ENCODE measurements at places on chromosomes 7 and 10.

- no peak for DNase-seq
Observed at GRCh38 chr7:111082351-111082750, 8.6 kb upstream of the LRRN3 start.

GRCh38 chr7:7980134-7980533, 11.5 kb downstream of the GLCCI1 start:
- DNase-seq, result no peak

- DNase-seq, result no peak
Observed at GRCh38 chr7:7706101-7706511, 12.3 kb downstream of the RPA3 start.

DNA sequence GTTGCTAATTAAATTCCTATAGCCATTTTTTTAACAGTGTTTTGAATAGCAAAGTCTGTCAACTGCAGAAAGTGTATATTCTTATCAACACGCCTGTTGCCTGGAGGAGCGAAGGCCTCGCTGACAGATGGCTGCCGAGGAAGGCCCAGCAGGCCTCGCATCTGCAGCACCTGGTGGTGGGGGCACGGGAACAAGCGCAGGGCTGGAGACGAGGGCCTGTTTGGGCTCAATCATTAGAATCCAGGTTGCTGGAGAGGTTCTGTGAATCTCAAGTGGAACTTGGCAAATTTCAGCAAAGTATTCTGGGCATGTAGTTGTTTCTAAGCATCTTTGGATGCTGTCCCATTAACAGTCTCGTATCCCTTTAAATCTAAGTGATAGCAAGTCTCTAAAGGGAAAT, 66.1 kb upstream of the FAM204A start:
- no peak for DNase-seq

- no peak for DNase-seq
Observed at GRCh38 chr10:99782447-99783286, at the start of gene ABCC2. Gene ABCC2, plus strand, starts transcription at chr10:99782640. Its CDS starts 205 bp downstream, at chr10:99782845.

DNA sequence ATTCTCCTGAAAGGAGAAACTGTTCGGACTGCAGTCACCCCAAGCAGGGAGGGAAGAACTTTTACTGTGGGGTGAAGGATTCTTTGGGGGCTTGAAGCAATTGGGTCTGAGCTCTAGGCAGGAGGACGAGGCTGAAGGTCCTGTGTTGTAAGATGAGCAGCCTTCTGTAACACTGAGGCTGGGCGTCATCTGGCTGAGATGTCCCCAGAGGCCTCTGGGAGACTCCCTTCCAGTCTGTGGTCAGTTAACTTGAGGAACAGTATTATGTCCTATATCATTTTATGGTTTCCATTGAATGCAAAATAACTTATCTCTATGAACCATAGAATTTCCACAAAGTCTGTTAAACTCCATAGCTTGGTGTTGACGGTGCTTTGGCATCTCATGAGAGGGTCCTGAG, 26.3 kb downstream of the FIGNL1 start:
- no peak for DNase-seq

- DNase-seq, result no peak
Observed at GRCh38 chr10:71378336-71379117, 18.2 kb upstream of the CDH23 start.

GRCh38 chr7:24981171-24981951, 1.4 kb upstream of the OSBPL3 start:
- peak; percentile 37 for DNase-seq

GRCh38 chr7:158276414-158277218, 311.0 kb downstream of the PTPRN2 start:
- no peak for DNase-seq

DNA sequence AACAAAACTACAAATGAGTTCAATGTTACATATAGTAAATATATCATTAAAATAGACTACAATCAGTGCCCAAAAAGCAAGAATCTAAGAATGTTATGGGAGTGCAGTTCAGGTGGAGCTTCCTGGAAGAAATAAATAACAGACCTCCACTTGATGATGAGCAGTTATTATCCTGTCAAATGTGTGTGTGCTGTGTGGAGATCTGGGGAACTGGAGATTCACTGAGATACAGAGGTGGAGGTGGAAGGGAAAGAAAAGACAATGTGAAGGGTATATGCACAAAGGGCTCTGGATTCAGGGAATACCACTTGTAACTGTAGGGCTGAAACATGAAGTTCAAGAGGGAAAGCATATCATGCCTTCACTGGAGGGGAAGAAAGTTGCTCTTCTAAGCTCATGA, 331.1 kb downstream of the SEMA3D start:
- DNase-seq, result no peak

DNA sequence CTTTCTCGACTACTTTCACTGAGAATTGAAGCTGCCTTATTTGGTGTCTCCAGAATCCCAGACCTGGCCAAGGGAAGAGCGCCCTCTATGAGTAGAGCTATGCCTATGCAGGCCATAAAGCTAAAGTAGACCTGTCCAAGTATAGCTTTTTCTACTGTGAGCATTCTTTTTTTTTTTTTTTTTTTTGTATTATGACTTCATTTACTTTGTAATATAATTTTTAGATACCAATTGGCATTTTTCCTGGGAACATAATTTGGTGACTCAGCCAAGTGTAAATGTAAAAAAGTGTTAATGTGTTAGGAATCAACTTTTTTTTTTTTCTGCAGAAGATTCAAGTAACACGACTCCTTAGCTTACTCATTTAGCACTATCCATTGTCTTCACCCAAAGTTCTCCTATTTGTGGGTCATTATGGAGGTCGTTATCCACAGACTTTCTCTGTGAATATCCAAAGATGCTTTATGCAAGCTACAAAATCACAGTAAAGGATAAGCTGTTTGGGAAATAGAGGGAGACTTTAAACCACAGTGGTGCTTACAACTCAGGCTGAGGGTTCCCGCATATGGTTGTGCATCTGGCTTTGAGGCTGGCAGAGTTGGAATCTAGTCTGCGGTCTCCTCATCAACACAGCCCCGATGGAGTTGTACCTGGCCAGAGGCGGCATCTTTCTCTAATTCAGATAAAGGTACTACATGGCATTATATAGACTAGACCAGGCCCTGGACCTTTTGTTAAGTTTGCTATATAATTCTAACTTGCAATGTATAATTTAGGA, 1040.2 kb upstream of the SORCS1 start:
- no peak for DNase-seq

- no peak for DNase-seq
Observed at GRCh38 chr10:106044503-106044902, 1120.0 kb downstream of the SORCS1 start.

- no peak for DNase-seq
Observed at GRCh38 chr7:31939076-31939475, 131.1 kb downstream of the PDE1C start.

DNA sequence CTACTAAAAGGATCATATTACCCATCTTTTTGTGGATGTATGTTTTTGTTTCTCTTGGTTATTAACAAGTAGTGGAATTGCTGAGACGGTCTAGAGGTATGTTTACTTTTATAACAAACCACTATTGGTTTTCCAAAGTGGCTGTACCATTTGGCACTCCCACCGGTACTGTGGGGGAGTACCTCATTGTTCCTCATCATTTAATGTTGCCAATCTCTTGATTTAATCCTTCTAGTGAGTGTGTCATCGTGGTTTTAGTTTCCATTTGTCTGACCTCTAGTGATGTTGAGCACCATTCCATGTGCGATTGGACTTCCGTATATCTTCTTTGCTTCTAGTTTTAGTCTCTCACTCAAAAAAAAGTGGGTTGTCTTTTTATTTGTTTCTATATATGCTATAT, 50.4 kb downstream of the RBM33 start:
- DNase-seq, result no peak

GRCh38 chr7:35736725-35737124, 41.8 kb upstream of the HERPUD2 start:
- DNase-seq, result no peak

GRCh38 chr7:98232799-98233198, 19.2 kb downstream of the TECPR1 start:
- no peak for DNase-seq

- no peak for DNase-seq
Observed at GRCh38 chr7:151755131-151755801, 121.6 kb downstream of the PRKAG2 start.

GRCh38 chr7:100506356-100506923, 22.7 kb downstream of the NYAP1 start:
- no peak for DNase-seq

DNA sequence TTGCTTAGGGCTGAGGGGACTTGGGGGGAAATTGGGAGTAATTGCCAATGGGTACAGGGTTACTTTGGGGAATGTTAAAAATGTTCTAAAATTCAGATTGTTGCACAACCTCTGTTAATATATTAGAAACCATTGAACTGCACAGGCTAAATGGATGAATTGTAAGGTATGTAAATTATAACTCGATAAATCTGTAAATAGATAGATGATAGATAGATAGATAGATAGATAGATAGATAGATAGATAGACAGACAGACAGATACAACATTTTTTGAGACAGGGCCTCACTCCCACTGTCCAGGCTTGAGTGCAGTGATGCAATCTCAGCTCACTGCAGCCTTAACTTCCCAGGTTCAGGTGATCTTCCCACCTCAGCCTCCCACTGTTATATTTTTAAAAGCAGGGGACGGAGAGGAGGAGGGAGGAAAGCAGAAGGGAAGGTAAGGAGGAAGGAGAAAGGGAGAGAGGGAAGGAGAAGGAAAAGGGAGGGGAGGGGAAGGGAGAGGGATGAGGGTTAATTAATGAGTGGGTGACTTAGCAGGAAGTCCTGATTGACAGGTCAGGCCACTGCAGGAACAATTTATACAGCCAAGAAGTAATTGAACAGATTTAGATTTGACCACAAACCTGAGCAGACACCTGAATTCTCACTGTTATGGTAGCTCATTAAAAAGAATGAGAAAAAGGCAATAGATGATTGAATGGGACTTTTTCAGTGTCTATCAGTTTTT, 38.7 kb downstream of the AOC1 start:
- DNase-seq, result no peak

GRCh38 chr10:20298417-20298816, 482.2 kb downstream of the PLXDC2 start:
- DNase-seq, result no peak

- no peak for DNase-seq
Observed at GRCh38 chr7:11235491-11235890, 261.8 kb downstream of the PHF14 start.

DNA sequence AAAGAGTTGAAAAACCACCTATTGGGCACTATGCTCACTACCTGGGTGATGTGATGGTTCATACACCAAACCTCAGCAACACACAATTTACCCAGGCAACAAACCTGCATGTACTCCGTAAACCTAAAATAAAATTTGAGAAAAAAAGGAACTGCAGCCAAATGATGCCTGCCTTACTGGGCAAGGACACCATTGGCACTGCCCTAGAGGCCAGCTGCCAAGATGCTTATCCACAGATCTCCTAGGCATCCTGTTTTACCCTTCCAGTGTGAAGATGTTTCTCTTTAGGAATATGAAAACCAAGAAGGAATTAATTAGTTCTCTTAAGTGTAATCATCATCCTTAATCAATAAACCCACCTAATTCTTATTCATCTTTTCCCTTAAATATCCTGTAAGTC, 133.4 kb downstream of the ABCA13 start:
- no peak for DNase-seq

- DNase-seq, result no peak
Observed at GRCh38 chr10:128614802-128615553, 488.8 kb upstream of the MKI67 start.

GRCh38 chr7:116876664-116877442, 14.5 kb downstream of the CAPZA2 start:
- DNase-seq, result no peak

- peak; percentile 69 for DNase-seq
Observed at GRCh38 chr7:66114743-66115649, at the start of gene CRCP. Gene CRCP, plus strand, starts transcription at chr7:66114847. Its CDS starts 116 bp downstream, at chr7:66114963.

DNA sequence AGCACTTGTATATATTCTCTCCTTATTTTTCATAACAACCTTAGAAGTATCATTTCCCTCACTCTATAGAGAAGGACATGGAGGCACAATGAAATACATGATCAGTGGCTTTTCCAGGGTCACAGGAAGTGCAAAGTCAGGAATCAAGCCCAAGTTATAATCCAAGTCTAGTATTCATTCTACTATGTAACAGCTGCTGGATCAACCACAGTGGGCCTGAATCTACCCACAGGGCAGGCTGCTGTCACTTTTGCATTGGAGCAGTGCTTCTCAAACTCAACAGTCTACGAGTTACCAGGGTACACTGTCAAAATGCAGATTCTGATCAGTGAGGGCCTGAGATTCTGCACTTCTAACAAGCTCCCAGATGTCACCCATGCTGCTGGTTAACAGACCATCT, 18.3 kb downstream of the ZDHHC16 start:
- no peak for DNase-seq

DNA sequence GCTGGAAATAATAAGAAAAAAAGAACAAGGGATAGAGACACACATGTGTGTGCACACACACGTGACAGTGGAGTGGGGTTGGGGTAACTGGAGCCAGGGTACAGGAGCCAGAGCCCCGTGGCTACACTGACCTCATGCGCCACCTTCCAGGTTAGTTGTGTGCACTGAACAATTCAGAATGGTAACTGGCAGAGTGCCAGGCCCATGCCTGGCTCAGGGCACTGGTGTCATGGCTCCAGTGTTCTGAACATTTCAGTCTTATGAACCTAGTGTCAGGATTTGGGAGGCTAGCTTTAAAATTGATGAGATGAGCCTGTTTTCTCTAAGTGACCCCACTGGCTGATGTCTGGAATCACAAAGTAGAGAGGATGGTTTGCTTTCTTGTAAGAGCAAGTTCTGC, 269.6 kb downstream of the SORCS3 start:
- DNase-seq, result no peak

DNA sequence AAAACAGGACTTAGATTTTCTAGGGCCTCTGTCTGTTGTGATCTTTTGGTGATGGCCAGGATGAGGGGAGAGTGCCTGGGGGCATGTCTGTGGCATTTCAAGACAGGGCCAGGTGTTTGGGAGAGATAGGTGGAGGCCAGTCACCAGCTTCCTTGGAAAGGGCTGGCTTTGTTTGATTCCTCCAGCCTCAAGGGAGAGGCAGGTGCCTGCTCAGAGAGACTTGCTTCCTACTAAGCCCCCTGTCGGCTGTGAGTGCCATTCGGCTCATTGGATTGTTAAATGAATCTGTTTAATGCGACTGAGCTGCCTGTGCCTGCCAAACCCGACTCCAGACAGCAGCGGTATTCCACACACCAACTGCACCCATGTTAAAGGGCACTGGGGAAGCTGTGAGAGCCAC, 304.1 kb upstream of the COBL start:
- no peak for DNase-seq

GRCh38 chr7:151553356-151553755, 33.7 kb upstream of the RHEB start:
- DNase-seq, result no peak

DNA sequence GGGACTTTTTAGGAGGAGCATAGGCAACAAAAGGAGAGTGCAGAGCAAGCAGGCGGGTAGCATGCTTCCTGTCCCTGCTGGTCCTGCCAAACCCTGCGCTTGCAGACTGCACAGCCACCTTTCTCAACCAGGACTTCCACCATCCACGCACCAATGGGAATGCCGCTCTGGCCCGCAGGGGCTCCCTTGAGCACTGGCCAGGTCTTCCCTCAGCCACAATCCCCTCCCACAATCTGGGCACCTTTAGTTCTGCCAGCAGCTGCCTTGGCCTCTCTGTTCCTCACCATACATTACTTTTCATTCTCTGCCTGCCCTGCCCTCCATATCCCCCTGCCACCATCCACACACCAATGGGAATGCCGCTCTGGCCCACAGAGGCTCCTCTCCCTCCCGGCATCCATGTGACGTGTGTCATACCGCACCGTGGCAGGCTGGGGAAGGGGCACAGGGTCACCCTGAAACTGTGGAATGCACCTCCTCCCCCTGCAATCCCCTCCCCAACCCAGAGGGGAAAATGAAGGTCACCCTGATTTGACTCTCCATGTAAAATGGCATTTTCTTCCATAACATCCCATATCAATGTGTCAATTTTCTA, 97.3 kb upstream of the MACROH2A2 start:
- DNase-seq, result no peak

GRCh38 chr10:31823358-31823757, 105.3 kb downstream of the ARHGAP12 start:
- DNase-seq, result no peak
